ENCODE measurements at places on chromosomes 13 and 19. TPM values are rescaled to one million over a fixed set of nuclear protein-coding genes. Genes with fewer than 3 reads are reported as not detected.

The JAK3 gene
- 2.7 TPM for total RNA-seq

The AXL gene
- total RNA-seq, result 305 TPM

DNA sequence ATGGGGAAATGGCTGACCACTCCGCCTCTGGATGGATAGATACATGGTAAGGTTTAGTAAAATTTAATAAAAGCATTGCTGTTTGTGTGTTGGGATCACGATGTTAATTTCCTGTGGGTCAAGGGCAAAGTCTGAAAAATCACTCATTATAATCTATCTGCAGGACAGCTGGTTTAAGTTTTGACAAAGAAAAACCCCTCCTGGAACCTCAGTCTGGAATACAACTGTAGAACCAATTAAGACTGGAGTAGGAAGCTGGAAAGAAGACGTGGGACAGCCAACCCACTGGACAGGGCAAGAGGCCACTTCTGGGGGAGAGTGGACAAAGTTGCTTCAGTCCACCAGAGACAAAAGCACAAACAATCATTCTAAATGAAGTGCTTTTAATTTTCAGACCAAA is 1.6 kb upstream of the PRKACA start:
- no peak for DNase-seq

The CKM gene
- total RNA-seq, result not detected

DNA sequence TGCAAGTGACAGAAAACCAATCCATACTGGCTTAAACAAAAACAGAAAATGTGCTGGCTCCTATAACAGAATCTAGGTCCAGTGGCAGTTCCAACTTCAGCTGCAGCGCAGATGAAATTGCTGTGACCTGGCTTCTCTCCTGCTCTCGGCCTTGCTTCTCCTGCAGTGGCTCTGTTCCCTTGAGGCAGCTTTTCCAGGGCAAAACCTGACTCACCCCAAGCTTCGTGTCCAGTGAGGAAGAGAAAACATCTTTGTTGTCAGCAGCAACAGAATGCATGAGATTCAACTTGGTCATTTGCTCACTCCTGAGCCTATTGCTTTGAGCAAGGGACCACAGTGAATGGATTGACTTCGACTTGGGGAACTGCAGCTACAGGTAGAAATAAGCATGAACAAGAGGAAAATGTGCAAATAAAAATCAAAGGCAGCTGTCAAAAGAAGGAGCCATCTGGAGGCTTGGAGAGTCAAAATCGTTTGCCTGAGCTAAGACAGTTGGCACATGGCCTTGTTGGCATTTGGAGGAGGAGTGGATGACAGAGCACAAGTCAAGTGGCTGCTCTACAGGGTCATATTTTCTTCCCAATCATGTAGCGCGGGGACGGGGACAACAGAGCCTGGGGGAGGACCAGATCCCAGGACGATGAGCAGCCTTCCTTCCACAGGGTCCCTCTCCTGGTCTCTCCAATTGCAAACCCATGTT is 523.4 kb downstream of the FGF9 start:
- DNase-seq, result no peak

DNA sequence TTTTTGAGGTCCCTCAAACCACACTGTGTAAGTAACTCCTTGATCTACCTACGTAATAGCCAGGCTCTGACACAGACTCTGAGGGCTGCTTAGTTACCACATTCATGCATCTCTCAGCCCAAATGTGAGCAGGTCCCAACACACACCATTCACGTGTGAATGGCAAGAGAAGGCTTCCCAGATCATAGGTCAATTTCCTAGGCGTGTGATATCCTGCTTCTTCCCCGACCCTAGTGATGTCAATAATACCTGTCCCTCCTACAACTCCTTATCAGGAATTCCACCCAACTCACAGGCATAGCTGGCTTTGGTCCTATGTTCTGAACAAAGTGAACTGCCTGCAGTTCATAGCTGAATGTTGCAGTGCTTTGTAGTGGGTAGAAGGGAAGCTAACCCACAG is 334.5 kb downstream of the RFC3 start:
- no peak for DNase-seq

DNA sequence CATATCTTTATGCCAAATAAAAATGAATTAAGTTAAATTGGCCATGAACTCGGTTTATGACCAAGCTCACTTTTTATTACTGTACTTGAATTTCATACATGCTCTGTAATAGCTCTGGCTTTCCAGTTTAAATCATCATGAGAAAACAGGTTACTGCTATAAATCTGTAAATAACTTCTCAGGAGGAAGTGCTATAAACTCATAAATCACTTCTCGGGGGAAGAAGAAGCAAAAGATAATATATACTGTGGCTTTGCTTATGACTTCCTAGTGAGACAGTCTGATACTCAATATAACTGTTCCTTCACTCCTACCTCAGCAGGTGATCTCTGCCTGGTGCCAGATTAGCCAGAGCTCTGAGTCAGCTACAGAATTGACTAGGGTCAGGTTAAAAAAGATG is 12.5 kb downstream of the SUPT20H start:
- no peak for DNase-seq

The KRTDAP gene
- total RNA-seq, result not detected

The SRRM5 gene
- total RNA-seq, result not detected

GRCh38 chr13:43260999-43261398 is 237.6 kb downstream of the DNAJC15 start:
- peak; percentile 77 for DNase-seq

DNA sequence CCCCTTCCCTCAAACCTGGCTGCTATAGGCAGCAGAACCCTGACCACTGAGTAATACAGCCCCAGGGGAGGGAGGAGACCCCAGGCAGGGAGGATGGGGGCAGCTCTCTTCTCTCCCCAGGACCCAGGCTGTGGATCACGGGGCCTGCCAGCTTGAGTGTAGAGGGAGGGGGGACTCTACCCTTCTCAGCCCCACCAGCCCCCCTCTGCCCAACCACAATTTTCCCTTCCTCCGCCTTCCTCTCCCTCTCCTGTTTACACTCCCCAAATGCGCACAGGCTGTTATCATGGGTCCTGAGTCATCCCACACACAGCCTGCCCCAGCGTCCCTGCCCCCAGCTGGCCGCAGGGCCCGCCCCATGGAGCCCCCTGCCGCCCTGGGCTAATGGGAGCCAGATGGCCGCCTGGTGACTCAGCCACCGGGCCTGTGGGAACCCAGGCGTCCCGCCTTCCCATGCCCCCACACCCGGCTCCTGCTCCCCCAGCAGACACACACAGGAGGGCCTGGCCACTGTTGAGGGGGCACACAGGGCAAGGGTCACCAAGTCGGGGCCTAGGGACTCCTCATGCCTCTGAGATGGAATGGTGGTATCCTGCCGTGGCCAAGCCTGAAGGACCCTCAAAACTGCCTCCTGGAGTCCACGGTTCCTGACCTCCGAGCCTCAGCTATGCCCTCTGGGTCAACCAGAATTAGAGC is 13.6 kb downstream of the CCDC97 start:
- peak; percentile 96 for DNase-seq

The IFNL1 gene
- not detected for total RNA-seq

GRCh38 chr19:44891016-44891882 is at the start of gene TOMM40:
TOMM40 (plus strand) TSS chr19:44891254; CDS start chr19:44891416, 162 bp downstream.
- no peak for DNase-seq

- no peak for DNase-seq
Measured at GRCh38 chr13:77001540-77001939, 9.7 kb downstream of the CLN5 start.

The CD79A gene
- not detected for total RNA-seq

GRCh38 chr13:60178327-60178726 is 14.6 kb upstream of the DIAPH3 start:
- DNase-seq, result no peak

The IZUMO2 gene
- not detected for total RNA-seq

DNA sequence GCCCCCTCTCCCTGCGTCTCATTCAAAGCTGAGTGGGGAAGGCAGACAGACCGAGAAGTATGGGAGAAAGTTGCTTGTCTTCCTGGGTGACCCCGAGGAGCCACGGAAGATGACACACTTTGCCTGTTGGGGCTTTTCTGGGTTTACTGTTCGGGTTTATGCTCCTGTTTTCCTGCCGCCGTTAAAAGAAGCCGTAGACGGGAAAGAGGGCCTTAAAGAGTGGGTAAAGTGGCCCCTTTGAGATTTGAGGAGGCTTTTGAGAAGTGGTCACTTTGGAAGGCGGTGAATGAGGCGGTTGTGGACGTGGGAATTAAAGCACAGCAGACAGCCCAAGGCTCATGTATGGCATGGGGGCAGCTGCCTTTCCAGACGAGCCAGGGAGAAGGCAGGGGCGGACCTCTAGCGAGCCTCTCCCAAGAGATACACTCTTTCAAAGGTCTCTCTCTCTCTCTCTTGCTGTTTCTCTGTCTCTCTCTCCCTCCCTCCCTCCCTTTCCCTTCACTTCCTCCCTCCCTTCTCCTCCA is 493 bp upstream of the LHFPL6 start:
- peak; percentile 35 for DNase-seq

DNA sequence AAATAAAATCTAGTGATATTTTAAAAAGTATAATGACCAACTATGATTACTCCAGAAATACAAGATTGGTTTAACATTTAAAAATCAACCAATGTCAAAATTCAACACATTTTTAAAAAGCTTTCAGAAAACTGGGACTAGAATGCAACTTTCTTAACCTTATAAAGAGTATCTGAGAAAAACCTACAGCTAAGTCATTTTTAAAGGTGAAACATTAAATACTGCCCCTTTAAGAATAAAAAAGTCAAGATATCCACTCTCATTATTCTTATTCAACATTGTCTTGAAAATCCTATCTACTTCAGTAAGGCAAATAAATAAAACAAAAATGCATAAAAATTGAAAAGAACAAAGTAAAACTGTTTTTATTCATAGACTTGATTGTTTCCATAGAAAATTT is 673.2 kb downstream of the UQCRFS1 start:
- no peak for DNase-seq

GRCh38 chr19:16861834-16862233 is 27.0 kb upstream of the F2RL3 start:
- no peak for DNase-seq

GRCh38 chr13:24271231-24271600 is 38.2 kb upstream of the C1QTNF9 start:
- no peak for DNase-seq

DNA sequence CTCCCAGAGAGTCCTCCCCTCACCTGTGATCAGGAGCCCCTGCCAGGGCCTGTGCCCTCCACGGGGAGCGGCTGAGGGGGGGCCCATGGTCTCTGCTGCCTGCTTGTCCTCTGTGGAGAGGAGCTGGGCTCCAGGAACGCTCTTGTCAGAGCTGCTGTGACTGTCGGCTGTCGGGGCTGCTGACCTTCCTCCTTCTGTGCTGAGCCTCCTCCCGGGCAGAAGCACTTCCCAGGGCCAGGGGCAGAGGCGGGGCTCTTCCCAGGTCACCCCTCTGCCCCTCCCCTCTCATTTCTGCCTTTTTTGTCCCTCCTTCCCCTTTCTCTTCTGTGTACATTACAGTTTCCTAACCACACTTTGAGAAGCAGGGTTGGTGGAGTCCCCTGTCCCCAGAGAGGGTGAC is at the start of gene CEACAM4:
Gene CEACAM4, minus strand, starts transcription at position 198 of the 400 bp plus-strand sequence. Its CDS starts 111 bp downstream, at position 87.
- no peak for DNase-seq

DNA sequence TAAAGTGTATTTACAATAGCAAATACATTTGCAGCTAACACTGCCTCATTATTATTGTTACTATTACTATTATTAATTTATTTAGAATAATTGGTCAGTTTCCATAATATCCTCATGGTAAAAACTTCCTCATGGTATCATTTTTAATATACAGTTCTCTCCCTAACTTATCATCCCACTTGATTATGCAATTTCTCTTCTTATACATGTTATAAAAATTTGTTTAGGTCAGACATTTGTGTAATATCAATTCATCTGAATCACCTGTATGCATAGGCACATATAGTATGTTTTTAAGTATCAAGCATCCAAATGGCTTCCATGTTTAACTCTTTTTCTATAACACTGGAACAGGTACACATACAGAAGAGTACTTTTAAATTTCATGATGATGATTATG is 210.8 kb upstream of the STARD13 start:
- no peak for DNase-seq

DNA sequence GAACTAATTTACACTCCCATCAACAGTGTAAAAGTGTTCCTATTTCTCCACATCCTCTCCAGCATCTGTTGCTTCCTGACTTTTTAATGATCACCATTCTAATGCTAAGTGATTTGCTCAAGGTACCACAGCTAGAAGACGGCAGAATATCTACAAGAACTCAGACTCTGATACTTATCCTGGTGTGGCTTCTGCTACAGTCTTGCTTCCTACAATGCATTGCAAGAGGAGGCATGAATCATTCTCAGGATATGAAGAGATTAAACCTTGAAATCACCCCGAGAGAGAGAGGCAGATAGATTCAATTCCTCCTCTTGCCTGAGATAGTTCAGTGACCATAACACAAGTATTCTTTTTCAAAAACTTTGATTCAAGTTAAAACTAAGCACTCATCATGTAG is 306.4 kb downstream of the TBC1D4 start:
- DNase-seq, result no peak

DNA sequence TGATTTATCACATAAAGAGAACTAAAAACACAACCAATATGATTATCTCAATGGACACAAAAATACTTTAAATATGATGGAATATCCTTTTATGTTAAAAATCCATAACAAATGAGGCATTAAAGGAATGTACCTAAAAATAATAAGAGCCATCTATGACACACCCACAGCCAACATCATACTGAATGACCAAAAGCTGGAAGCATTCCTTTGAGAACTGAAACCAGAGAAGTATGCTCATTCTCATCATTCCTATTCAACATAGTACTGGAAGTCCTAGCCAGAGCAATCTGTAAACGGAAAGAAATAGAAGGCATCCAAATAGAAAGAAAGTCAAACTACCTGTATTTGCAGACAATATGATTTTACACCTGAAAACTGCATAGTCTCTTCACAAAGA is 671.0 kb downstream of the SLITRK1 start:
- DNase-seq, result peak; percentile 64

DNA sequence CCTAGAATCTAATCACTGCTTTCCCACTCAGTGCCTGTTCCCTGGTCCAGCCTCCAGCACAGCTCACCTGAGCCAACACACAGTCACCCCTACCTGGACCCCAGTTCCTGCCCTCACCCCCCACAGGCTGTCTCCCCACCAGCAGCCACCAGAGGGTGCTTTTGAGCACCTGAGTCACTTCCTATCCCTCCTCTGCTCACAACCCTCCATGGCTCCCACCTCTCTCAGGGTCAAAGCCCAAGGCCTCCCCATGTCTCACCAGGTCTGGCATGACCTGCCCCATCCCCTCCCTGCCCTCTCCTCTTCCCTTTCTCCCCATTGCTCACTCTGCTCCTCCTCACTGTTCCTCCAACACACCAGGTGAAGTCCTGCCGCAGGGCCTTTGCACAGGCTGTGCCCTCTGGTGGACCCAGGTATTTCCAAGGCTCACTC is 7.1 kb upstream of the DPP9 start:
- no peak for DNase-seq

- DNase-seq, result no peak
Measured at GRCh38 chr19:52646571-52647217, 8.5 kb upstream of the ZNF83 start.

The ZNF433 gene
- 4.9 TPM for total RNA-seq
